Urinary bladder (tissue), 4 donors: ENCODE measurements at places on chromosomes 3 and 15.

GRCh38 chr15:87645723-87646122 lies 610.8 kb downstream of the NTRK3 start:
- no peak for DNase-seq

DNA sequence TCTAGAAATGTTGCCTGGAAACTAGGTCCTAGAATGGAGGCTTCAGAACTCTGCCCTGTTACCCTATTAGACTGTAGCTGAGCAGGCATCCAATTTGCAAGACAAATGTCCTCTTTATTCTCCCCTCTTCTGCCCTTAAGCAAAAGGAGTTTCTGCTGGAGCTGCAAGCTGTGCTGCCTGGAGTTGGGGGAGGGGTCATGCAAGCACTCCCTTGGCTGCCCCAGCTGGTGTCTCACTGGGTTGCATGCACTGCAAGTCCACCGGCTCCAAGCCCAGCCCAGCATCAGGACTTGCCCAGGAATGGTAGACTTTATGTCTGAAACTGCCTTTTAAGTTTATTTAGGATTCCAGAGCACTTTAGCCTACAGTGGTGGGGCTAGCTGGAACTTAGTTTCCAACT lies 15.7 kb upstream of the RBP2 start:
- DNase-seq = no peak

DNA sequence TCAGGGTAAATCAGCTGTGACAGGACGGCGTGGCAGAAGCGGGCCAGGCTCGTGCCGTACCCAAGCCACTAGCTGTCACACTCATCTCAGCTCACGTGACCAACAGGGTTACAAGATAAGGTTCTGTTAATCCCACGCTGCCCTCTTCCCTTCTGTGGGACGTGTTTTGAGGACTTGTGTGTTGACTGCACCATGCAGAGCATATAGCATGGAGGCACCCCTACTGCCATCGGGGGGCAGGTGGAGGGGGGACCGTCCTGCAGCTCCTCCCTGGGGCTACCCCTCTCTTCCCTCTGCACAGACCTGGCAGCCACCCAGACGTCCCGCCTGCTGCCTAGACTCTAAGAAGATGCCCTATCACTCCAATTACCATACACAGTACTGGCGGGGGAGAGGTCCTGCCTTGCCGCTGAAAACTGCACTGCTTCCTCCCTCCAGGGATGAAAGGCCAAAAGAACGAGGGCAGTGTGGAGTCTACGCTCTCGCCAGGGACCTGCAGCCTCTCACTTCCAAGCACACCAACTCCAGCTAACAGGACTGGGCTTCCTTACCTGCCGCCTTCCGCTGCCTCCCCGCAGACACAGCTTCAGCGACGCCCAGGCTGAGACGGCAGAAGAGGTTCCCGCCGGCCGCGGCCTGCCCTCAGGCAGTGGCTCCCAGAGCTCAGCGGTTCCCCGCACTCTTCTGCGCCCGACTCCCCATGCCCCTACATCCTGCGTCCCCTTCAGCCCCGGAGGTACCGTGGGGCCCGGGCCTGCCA lies at the start of gene TNK2:
TSS of gene TNK2 (minus strand) at position 618 of the 760 bp plus-strand sequence. CDS start 19,963 bp downstream, outside the sequence.
- DNase-seq = no peak

DNA sequence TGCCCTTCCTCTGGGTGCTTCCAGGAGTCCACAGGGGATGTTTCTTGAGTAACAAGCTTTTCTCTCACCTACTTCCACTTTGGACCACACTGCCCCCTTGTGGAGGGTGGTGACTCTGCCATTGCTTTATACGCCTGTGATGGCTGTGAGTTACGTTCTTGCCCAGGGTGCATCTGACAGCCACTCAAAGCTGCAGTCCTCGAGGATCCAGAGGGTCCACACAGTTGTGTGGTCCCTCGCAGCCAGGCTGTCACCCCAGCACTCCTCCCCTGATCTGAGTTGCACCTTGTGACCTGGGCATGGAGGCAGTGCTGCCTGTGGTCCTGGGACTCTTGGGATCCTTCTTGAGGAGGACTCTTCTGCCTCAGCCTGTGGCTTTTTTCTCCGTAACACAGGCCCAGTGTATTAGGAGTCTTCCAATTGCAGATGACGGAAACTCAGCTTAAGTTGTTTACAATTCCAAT lies 23.4 kb downstream of the FOXL2 start:
- peak; percentile 47 for DNase-seq

GRCh38 chr3:69768438-69768837 lies 29.2 kb downstream of the MITF start:
- DNase-seq = no peak

- no peak for DNase-seq
These were observed 7.6 kb upstream of the COL8A1 start for GRCh38 chr3:99630815-99631214.

GRCh38 chr3:72488738-72489035 lies 359.6 kb downstream of the SHQ1 start:
- no peak for DNase-seq

DNA sequence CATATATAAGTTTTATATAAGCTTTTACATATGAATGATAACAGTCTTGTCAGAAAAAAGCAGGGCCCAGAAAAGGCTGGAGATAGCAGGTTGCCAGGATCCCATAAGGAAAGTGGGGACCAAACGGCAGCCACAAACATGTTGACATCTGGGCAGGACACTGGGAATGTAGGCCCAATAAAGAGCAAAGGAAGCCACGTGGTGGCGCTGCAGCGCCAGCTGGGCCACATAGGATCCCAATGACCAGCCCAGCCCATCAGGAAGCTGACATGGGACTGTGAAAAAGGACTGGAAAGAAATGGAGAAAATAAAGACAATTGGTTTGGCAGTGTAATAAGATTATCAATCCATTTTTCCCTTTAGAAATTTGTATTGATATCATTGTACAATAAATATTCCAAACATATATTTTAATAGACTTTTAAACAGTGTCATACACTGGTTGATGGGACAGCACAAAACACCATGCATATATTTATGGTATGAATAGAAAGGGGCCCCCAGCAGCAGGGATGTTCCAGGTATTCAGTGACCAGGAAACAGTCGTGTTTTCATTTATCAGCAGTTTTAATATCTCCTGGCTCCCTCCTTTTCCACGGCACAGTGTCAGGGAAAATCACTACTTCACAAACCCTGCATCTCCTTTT lies 89.0 kb upstream of the STRIT1 start:
- no peak for DNase-seq

GRCh38 chr3:156456771-156457224 lies 98.1 kb downstream of the SSR3 start:
- DNase-seq = no peak

GRCh38 chr3:3340526-3340925 lies 161.0 kb upstream of the CRBN start:
- no peak for DNase-seq

- no peak for DNase-seq
These were observed 1.4 kb downstream of the EPHB3 start for GRCh38 chr3:184562878-184563560.

DNA sequence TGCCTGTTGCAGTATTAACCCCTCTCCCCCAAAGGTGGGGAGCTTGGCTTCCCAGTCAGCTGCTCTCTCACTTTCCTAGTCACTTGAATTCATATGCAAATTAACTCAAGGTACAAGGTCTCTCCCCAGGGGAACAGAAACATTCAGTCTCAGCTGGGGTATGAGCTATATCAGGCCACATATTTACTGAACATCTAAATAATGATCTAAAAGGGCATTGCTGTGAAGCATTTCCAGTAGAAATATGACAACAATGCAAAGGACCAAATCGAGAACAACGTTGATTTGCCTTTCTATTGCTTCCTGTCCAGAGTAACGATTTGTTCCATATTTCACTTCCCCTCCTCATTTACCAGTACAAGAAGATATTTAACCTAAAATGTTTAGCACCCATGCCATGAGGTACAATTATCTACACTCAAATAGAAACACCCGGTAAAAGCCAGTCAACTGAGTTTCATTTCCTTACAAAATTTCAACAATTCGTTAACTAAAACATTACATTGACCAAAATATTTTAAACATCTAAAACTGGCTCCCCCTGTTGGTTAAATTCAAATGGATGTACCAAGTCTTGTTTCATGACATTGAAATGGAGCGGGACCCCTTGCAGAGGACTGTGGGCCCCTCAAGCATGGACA lies 36.5 kb upstream of the KLHL6 start:
- DNase-seq = no peak

DNA sequence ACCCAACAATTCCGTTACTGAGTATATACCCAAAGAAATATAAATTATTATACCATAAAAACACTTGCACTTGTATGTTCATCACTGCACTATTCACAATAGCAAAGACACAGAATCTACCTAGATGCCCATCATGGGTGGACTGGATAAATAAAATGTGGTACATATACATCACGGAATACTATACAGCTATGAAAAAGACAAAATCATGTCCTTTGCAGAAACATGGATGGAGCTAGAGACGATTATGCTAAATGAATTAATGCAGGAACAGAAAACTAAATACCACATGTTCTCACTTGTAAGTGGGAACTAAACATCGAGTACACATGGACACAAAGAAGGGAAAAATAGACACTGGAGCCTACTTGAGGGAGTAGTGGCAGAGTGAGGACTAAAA lies 185.3 kb downstream of the PYDC2 start:
- DNase-seq = no peak

DNA sequence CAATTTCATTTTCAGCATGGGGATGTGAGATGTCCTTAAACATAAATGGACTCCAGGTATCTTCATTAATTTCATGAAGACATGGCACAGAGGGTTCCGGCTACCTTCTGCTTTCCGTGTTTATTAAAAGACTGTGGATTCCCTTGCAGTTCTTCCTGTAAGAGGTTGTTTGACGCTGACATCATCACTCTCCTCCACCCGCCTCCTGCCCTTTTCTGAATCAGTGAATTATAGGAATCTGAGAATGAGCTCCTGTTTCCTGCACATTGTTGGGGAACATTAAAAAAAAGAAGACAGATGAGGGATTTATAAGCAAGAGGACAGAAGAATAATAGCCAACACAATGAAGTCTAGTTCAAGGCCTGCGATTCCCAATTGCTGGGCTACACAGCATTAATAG lies 191.3 kb downstream of the LPP start:
- no peak for DNase-seq

DNA sequence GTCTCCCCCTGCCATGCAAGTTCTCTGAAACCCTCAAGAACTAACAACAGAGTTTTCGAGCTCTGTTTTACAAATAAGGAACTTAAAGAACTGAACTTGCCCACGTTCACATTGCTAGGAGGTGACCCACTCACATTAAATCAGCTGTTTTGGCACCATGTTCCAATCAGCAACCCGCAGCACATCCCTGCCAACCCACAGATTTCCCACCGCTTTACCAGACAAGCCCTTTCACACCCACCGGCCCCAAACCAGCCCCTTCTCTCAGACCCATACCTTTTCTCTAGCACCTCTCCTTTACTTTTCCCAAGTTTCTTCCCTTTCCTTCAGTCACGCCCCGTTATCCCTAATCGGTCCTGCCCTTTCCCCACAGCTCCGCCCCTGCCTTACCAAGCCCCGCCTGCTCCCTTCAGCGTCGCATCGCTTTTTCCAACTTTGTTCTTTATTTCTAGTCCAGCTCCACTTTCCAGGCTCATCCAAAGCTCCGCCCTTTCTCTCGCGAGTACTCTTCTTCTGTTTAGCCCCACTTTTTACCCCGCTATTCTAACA lies 804 bp upstream of the BRPF1 start:
- no peak for DNase-seq

DNA sequence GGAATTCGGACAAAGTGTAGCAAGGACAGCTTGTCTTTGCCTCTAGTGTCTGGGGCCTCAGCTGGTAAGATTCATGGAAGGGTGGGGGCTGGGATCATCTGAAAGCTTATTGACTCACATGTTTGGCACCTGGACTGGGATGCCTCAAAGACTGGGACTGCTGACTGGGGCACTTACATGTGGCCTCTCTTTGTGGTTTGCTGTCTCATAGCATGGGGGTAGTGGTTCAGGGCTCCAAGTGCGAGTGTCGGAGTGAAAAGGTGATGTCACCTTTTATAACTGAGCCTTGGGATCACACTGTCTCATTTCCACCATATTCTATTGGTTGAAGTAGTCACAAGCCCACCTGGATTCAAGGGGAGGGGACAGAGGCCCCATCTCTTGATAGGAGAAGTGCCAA lies 6.8 kb downstream of the MFSD1 start:
- DNase-seq = no peak

DNA sequence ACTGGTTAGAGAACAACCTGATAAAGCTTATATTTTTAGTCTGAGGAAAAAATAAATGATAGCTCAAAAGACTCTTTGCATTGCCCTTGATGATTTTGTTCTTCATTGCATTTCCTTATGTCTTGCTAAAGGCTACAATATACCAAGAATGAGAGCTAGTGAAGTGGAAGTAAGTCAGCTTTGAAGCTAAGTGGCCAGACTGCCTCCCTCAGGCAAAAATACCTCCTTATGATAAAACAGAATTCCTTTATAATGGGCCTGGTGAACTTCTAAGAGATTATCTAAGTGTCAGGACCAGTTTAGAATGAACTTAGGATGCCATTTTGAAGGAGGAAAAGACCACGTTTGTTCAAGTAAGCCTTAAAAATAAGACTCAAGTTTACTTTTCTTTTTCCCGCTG lies 678.4 kb downstream of the ROBO2 start:
- no peak for DNase-seq

GRCh38 chr15:98753726-98754656 lies 105.7 kb downstream of the IGF1R start:
- no peak for DNase-seq

DNA sequence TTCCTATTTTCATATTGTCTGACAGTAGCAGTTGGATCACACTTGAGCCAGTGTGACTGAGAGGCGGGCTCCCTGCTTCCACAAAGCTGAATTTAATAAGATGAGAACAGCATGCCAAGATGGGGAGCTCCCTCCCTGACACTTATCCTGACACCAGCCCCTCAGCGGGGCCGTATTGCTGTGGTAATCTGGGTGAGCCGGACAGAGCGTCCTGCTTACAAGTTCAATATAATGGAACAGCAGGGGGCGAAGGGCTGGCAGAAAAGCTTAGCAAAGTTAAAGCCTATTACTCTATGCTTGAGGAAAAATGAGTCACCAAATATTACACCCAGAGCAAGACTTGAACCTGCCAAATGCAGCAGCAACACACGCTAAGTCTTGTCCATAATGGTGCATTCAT lies 163.8 kb upstream of the CMC1 start:
- DNase-seq = no peak

GRCh38 chr3:16013568-16013967 lies 160.9 kb upstream of the GALNT15 start:
- no peak for DNase-seq
